ENCODE measurements at places on chromosomes 2 and 18.

- DNase-seq = no peak
Measured at GRCh38 chr2:227234429-227234828, 70.0 kb downstream of the COL4A3 start.

- DNase-seq = no peak
Measured at GRCh38 chr2:11938196-11938595, 191.8 kb downstream of the LPIN1 start.

GRCh38 chr2:146814971-146815370, 1029.9 kb upstream of the ACVR2A start:
- DNase-seq = no peak

- DNase-seq = no peak
Measured at GRCh38 chr2:223328578-223328977, 273.6 kb downstream of the SCG2 start.

- DNase-seq = no peak
Measured at GRCh38 chr2:11596801-11597200, 63.0 kb downstream of the GREB1 start.

GRCh38 chr2:241020201-241020600, 21.8 kb downstream of the SNED1 start:
- DNase-seq = no peak

Data from RKO (cell line).